Activated CD4-positive, alpha-beta T cell treated with anti-CD3 and anti-CD28 coated beads for 4 hours (primary cell): ENCODE measurements at places on chromosomes 12 and 14.

- no peak for DNase-seq
These were observed at the start of gene LIN7A for GRCh38 chr12:80937391-80938238. Gene LIN7A (minus strand): TSS chr12:80937934. CDS start chr12:80937722, 212 bp downstream.

DNA sequence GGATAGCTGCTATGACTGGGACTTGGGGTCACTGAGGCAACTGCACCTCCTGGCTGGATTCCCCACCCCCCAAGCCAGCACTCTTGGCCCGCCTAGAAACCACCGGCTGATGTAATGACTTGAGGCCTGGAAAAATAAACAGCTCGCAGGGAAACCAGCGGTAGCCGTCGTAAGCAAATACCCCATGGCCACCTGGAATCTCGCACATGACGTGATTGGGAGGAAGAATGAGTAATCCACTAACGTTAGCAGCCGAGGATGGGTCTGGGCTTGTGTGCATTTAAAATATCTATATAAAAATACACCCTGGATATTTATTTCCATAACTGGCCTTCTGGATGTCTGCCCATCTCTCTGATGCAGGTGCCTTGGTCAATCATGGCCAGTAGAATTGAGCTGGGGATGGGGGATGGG is 120.1 kb downstream of the SMOC1 start:
- DNase-seq: no peak

GRCh38 chr14:24013654-24014514 is 25.2 kb downstream of the DHRS4L2 start:
- DNase-seq: peak; percentile 61

DNA sequence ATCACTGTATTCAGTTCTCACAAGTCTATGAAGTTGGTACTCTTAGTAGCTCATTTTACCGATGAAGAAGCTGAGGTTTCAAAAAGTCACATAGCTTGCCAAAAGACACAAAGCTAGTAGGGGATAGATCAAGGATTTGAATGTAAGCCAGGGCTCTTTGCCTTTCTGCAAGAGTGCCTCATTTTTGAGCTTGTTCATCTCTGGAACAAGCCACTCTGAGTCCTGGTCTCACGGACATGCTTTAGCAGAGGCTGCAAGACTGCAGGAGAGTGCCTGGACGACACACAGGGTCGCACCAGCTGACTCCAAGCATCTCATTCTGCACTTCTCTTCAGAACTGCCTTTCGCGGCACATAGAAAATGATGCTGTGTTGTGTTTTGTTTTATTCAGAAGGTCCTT is 3.7 kb downstream of the NUAK1 start:
- no peak for DNase-seq

- no peak for DNase-seq
These were observed 428.3 kb downstream of the DIO2 start for GRCh38 chr14:79783041-79783440.

- DNase-seq: no peak
These were observed 65.2 kb downstream of the PPP2R5E start for GRCh38 chr14:63478010-63478409.

- no peak for DNase-seq
These were observed 23.8 kb upstream of the CISTR start for GRCh38 chr12:53775478-53776145.

DNA sequence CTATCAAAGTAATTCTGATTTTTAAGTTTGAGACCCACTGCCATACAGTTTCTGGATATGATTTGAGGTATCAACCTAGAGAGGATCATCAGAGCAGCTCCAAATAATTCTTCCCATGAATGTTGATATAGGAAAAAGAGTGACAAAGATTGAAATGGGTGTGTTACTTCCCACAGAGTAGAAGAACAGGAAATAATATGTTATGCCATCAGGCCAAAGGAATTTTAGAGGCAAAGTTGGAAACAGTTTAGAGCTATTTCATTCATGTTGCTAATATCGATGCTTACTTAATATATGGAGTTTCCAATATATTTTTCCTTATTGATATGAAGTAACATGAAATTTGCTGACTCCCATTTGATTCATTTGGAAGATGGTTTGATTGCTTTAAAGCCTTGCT is 8.9 kb upstream of the MSRB3 start:
- DNase-seq: no peak

DNA sequence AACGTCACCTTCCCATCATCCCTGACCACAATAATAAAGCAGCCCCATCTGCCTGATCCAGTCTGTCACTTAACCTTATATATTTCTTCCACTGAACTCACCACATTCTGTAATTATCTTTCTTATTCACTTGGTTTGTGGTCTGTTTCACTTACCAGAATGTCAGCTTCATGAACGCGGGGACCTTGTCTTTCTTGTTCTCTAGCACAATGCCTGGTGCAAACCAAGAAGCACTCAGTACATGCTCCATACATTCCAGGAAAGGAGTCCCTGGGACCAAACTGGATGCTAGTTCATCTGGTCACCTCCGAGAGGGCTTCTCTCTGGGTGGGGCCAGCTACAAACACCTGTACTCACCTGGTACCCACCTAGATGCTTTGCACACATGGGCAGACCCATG is 17.4 kb upstream of the ANKRD33 start:
- DNase-seq: no peak

GRCh38 chr12:66744956-66745383 is 66.1 kb upstream of the GRIP1 start:
- no peak for DNase-seq

DNA sequence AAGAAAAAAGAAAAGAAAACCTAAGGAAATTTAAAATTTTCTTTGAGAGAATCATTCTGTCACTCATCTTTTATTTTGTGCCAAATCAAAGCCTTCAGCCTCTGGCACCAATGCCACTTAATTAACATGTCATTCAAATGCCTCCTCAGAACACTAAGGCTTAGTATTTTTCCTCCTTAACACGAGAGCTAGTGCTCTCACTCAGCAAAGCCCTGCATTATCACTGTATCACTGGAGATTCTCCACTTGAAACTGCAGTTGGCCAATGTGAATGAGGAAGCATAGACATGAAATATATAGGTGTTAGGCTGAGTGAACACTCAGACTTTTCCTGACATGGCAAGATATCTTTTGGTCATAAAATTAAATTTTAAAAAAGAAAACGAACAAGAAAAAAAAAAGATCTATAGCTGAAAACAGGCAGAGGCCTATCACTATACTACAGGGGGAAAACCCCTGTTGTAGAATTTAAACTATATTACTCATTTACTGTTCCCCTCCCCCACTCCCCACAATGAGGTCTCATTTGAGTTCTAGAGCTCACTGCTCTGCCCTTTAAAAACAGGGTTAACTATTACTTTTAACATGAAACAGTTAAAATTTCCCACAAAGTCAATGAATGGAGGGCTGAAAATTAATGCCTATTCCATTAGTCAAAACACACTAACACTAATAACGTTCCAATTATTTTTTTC is 5.1 kb downstream of the MBIP start:
- peak; percentile 15 for DNase-seq

DNA sequence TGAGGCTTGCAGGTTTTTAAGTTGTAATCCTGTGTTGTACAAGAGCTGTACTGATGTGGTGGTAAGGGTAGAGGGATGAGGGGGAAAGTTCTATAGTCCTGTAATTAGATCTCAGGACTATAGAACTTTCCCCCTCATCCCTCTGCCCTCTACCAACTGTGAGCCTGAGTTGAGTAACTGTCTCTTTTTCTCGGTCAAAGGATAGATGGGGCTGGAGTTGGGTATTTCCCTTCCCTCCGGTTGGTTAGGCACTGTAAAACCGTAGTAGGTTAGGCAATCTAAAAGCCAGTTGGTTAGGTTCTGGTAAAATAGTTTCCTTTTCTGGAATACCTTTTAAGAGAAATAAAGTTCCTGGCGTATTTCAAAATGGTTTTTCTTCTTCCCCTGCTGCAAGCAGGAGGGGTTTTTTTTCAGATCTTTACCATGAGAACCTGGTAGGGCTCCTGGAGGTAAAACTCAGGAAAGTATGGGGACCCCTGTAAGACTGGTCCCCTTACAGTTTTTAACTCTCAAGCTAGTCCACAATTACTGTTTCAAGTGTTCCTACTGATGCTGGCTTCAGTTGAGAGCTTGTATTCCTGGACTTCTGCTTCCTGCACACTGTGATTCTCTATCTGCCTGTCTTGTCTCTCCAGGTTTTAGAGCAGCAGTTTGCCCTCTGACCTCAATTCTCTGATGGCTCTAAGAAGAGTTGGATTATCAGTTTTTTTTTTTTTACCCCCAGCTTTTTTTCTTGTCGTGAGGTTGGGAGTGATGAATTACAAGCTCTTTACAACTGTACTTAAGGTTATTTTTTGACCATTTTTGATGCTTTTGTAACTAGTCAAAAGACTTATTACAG is 58.7 kb downstream of the FUT8 start:
- DNase-seq: no peak

DNA sequence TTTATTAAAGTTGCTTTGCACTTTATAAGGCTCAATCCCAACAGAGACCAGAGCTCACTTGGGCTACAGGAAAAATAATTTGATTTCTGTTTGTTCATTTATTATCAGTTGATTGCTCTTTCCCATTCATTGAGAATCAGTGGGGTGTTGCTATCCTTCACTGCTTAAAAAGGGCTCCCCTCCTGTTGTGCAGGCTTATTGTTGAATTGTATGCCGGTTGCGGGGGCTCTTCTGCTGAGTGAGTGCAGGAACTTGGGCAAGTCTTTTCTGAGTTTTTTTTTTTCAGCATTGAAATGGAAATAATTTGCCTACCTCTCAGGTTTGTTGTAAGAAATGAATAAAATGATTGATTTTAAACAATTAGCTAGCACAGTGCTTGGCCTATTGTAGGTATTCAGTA is 32.6 kb downstream of the AKAP6 start:
- DNase-seq: no peak

GRCh38 chr14:96077983-96078624 is 38.9 kb downstream of the C14orf132 start:
- no peak for DNase-seq

GRCh38 chr14:68649476-68650189 is 143.2 kb downstream of the ZFP36L1 start:
- DNase-seq: no peak

GRCh38 chr12:121284551-121285390 is 11.7 kb downstream of the CAMKK2 start:
- DNase-seq: no peak

GRCh38 chr12:122205053-122205925 is 1.8 kb downstream of the B3GNT4 start:
- DNase-seq: no peak

- DNase-seq: no peak
These were observed 357.2 kb downstream of the BMP4 start for GRCh38 chr14:53599221-53599945.

DNA sequence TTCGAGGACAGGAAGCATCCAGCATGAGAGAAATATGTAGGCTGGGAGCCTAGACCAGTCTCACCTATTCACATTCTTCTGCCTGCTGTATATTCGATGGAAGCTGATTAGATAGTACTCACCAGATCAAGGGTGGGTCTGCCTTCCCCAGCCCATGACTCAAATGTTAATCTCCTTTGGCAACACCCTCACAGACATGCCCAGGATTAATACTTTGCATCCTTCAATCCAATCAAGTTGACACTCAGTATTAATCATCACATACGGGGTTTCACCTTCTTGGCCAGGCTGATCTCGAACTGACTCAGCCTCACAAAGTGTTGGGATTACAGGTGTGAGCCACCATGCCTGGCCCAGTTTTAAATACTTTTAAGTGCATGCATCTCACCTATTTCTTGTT is 30.5 kb upstream of the SLC10A1 start:
- DNase-seq: no peak

DNA sequence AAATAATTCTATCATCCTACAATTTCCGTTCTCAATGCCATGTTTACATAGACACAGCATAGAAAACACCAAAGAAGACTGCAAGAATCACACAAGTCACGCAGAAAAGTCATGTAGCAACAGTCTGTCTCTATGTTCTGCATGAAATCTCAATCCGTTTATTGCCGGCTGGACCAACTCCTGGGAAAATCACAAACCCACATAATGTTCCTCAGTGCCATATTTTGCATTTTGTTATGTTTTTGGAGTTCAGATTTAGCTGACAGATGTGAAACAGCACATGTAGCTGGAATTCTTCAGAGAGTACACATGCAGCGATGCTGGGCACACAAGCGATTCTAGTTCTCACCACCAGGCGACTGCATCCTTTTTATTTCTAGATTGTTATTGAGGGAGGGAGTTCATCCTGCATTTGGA is 193.1 kb downstream of the APAF1 start:
- no peak for DNase-seq

- DNase-seq: no peak
These were observed 61.1 kb downstream of the TESC start for GRCh38 chr12:117038023-117038680.

GRCh38 chr14:23079716-23080115 is 15.2 kb downstream of the ACIN1 start:
- DNase-seq: no peak
